ENCODE measurements at places on chromosomes 2 and 18. TPM values are rescaled to one million over a fixed set of nuclear protein-coding genes. Genes with fewer than 3 reads are reported as not detected.

- no peak for DNase-seq
- no peak overlapping the region for H3K4me3 ChIP-seq
- H3K36me3 ChIP-seq: peaks cover 25% of the 10 kb centered on the region
- peaks cover 67% of the 10 kb centered on the region for H3K4me1 ChIP-seq
- no peaks in the 10 kb centered on the region for H3K27me3 ChIP-seq
Observed at GRCh38 chr18:61824733-61825363, 68.0 kb downstream of the RNF152 start.

DNA sequence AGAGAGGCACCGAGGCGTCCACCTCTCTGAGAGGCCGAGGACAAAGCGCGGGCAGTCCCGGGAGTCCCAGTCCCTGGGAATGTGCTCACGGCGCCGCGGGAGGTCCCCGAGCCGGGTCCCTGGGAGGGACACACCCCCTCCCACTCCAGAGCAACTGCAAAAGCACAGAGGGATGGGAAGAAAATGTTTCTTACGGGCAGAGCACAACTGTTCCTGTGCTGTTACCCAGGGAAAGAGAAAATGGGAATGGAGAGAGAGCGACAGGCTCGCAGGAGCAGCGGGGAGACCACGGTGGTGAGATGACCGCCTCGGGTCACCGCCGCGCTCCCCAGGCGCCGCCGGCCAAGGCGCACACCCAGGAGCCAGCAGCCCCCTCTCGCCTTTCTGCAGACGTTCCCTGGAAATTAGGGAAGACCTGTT lies 1.2 kb upstream of the BCL11A start:
- peaks cover 37% of the 10 kb centered on the region for H3K27me3 ChIP-seq
- no peak for DNase-seq
- peaks cover 27% of the 10 kb centered on the region for H3K4me1 ChIP-seq
- H3K27ac ChIP-seq: no peak overlapping the region
- no peaks in the 10 kb centered on the region for H3K36me3 ChIP-seq

STARD6 gene
- total RNA-seq: not detected

DNA sequence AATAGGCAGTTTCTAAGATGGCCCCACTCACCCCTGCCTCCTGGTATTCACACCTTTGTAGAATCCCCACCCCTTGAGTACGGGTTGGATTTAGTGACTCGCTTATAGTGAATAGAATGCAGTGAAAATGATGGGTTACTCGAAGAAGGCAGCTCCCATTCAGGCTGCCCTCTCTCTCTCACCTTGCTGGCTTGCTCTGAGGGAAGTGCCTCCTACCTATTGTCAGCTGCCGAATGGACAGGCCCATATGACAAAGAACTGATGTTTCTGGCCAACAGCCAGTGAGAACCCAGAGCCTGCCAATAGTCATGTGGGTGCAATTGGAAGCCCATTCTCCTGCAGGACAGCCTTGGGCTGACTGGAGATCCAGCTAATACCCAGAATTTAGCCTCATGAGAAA lies 22.1 kb upstream of the RNF103 start:
- peaks cover 28% of the 10 kb centered on the region for H3K27me3 ChIP-seq
- H3K36me3 ChIP-seq: no peaks in the 10 kb centered on the region
- H3K27ac ChIP-seq: no peak overlapping the region
- no peak overlapping the region for H3K4me3 ChIP-seq

MBD5 gene
- 51.7 TPM for total RNA-seq

DSC3 gene
- total RNA-seq: 5.6 TPM

DNA sequence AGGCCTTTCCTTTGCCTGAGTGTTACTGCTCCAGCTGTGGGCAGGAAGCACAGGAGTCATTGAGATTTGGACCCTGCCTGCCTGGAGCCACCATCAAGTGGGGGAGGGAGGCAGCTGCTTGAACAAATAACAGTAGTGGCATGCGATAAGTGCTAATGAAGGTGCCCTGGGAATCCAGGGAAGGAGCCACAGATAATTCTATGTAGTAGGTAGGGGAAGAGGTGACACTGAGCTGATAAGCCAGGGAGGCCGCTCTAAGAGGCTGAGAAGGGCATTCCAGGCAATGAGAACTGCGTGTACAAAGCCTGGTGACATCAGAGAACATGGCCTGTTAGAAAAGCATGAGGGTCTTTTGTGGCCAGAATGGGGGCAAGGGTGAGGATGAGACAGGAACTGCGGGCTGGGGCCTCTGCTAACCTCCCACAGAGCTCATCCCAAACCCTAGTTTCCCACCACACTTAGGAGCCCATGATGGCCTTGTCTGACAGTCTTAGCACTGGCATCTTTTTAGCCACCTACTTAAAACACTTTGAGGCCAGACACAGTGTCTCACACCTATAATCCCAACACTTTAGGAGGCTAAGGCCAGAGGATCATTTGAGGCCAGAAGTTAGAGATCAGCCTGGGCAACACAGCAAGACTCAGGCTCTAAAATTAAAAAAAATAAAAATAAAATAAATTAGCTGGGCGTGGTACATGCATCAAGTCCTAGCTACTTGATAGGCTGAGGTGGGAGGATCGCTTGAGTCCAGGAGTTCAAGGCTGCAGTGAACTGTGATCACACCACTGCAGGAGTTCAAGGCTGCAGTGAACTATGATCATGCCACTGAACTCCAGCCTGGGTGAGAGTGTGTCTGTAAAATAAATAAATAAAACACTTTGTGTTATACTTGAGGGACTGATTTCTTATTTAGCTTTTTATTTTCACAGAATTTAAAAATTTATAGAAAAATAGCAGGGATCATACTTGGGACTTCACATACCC lies 58.9 kb downstream of the TET3 start:
- H3K4me3 ChIP-seq: no peak overlapping the region
- peak overlapping the region; percentile 62 for H3K27ac ChIP-seq
- no peaks in the 10 kb centered on the region for H3K27me3 ChIP-seq
- peak; percentile 51 for DNase-seq

DNA sequence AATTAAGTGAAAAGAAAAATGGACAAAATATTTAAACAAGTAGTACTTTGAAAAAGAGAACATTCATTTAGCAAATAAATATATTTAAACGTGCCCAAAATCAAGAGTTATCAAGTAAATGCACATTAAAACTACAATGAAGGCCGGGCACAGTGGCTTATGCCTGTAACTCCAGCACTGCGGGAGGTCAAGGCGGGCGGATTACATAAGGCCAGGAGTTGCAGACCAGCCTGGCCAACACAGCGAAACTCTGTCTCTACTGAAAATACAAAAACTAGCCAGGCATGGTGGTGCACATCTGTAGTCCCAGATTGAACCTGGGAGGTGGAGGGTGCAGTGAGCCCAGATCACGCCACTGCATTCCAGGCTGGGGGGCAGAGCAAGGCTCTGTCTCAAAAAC lies 9.8 kb downstream of the STAM2 start:
- H3K4me3 ChIP-seq: peak overlapping the region; percentile 28
- H3K4me1 ChIP-seq: peaks cover 44% of the 10 kb centered on the region
- DNase-seq: no peak
- no peaks in the 10 kb centered on the region for H3K27me3 ChIP-seq
- peaks cover 4% of the 10 kb centered on the region for H3K36me3 ChIP-seq

DNA sequence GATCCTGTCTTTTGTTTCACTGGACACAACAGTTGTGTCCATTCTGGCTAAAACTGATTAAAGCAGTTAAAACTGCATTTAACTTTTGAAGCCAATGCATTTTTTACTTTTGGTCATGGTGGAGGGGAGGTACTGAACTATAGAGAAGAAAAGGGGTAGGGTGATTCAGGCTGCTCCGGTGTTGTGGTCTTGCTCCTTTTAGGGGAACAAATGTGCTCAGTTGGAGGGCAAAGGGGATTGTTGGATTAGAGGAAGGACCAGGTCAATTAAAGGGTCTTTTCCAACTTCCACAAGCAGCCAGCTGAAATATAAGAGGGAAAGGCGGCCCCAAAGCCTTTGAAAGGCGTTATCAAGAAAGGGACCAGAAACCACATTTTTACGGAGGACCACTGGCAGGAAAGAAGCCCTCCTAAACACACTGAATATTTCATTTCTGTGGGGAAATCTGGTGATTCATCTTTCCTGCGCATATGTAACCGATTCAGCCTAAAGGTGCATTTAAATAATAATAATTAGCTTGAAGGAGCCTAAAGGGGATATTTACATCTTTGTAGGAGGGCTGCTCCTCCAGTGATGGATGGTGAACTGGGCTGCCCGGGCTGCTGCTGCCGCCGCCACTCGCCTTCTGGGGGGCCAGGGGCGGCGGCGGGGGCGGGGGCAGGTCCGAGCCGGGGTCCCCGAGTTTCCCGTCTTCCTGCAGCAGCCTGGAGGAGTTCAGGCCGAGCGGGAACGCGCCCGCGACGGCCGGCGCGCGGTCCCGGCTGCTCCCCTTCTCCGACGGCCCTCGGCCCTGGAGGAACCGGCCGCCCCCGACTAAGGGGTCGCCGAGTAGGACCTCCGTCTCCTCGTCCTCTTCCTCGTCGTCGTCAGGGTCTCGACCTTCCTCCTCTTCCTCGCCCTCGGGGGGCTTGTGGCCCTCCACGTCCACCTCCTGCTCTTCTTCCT lies 5.2 kb downstream of the SKOR2 start:
- DNase-seq: no peak
- H3K4me3 ChIP-seq: no peak overlapping the region
- no peak overlapping the region for H3K27ac ChIP-seq

FAP gene
- total RNA-seq: 38.1 TPM

SERPINB4 gene
- total RNA-seq: not detected

- no peak for DNase-seq
- H3K27ac ChIP-seq: peak overlapping the region; percentile 59
- H3K27me3 ChIP-seq: no peaks in the 10 kb centered on the region
- H3K4me1 ChIP-seq: peaks cover 72% of the 10 kb centered on the region
Observed at GRCh38 chr18:48785091-48785614, 165.6 kb downstream of the SMAD7 start.

- H3K4me3 ChIP-seq: no peak overlapping the region
- H3K27me3 ChIP-seq: peaks cover 26% of the 10 kb centered on the region
- DNase-seq: no peak
- no peaks in the 10 kb centered on the region for H3K36me3 ChIP-seq
- H3K4me1 ChIP-seq: peaks cover 12% of the 10 kb centered on the region
- no peak overlapping the region for H3K27ac ChIP-seq
Observed at GRCh38 chr2:158740127-158740526, 55.0 kb upstream of the DAPL1 start.

DNA sequence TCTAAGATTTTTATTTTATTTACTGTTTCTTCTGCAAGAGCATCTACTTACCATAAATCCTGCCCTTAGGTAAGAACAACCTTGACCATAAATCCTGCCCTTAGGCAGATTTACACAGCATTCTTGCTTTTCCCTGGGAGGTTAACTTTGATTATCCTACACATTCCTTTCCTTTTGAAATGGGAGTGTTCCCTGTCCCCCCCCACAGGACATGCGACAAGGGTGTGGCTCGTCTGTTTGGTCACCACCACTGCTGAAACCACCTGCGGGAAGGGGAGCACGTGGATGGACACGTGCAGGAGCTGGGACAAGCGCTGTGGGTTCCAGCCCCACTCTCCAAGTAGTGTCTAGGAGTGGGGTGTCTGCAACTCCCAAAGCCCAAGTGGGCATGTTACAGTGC lies 239.3 kb upstream of the SP5 start:
- H3K4me3 ChIP-seq: no peak overlapping the region
- H3K27me3 ChIP-seq: peaks cover 5% of the 10 kb centered on the region
- no peak for DNase-seq
- H3K36me3 ChIP-seq: no peaks in the 10 kb centered on the region
- no peak overlapping the region for H3K27ac ChIP-seq
- no peaks in the 10 kb centered on the region for H3K4me1 ChIP-seq

GRCh38 chr18:34775461-34775860 lies 65.4 kb downstream of the DTNA start:
- no peaks in the 10 kb centered on the region for H3K27me3 ChIP-seq
- H3K27ac ChIP-seq: no peak overlapping the region
- H3K4me1 ChIP-seq: peaks cover 36% of the 10 kb centered on the region
- DNase-seq: no peak
- no peaks in the 10 kb centered on the region for H3K36me3 ChIP-seq
